H9 (cell line): ENCODE measurements at places on chromosomes 3 and 15. TPM values are rescaled to one million over a fixed set of nuclear protein-coding genes. Genes with fewer than 3 reads are reported as not detected.
A peak's percentile ranks its signal among the peaks of the same experiment; 100 is the strongest.

- DNase-seq: no peak
These were observed 16.9 kb downstream of the DHX36 start for GRCh38 chr3:154307363-154307762.

DNA sequence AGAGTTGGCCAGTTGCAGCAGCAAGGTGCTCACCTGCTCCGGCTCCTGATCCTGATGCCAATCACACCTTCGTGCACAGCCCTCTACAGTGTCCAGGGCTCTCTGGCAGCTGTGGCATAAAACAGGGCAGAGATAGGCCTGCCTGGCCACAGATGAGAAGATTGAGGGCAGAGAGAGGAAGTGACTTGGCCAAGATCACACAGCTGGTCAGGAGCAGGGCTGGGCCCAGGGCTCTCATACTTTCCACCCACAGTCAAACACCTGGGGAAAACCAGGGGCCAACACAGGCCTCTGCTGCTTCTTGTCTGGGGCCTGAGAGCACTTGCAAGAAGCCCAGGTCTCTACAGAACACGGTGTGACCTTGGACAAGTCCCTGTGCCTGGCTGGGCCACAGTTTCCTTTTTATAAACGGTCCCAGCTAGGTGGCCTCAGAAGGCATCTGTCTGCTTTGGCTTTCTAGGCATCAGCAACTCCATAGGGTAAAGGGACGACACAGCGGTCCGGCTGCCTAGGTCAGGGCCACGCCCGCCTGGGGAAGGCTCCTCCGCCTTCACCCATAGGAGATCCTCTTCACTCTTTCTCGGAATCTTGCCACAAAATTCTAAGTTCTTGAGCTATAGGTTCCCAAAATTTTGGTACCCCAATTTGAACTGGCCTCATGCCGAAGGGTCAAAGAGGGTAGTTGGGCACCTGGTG is 3.1 kb downstream of the ATP2B2 start:
- DNase-seq: no peak

DNA sequence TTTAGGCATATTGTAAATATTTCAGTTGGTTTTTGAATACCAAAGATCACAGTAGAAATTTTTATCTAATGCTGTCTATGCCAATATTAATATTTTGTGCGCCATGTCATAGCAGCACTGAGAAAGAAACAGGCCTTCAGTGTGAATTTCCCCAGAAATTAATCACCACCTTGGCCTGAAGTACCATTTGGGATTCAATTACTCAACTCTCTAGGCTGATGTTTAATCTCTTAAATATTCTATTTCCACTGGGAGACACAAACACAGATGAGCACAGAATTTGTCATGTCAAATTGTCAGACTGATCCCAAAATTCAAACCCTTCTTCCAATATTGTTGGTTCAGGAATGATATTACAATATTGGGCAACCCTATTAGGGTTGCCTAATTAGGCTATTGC is 509.3 kb downstream of the ROBO1 start:
- DNase-seq: no peak

- DNase-seq: no peak
These were observed 29.2 kb upstream of the OR5K1 start for GRCh38 chr3:98433764-98434163.

GRCh38 chr3:3351226-3351625 is 171.7 kb upstream of the CRBN start:
- no peak for DNase-seq

- no peak for DNase-seq
These were observed 154.4 kb upstream of the HES1 start for GRCh38 chr3:193981504-193981903.

DNA sequence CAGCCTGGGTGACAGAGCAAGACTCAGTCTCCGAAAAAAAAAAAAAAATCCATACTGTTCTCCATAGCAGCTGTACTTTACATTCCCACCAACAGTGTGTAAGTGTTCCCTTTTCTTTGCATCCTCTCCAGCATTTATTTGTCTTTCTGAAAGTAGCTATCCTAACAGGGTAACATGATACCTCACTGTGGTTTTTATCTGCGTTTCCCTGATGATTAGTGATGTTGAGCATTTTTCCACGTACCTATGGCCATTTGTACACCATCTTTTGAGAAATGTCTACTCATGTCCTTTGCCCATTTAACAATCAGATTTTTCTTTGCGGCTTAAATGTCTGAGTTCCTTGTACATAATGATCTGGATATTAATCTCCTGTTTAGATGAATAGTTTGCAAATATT is 119.3 kb downstream of the RFX7 start:
- DNase-seq: no peak

GRCh38 chr3:188901671-188902287 is 270.0 kb upstream of the TPRG1 start:
- no peak for DNase-seq

DNA sequence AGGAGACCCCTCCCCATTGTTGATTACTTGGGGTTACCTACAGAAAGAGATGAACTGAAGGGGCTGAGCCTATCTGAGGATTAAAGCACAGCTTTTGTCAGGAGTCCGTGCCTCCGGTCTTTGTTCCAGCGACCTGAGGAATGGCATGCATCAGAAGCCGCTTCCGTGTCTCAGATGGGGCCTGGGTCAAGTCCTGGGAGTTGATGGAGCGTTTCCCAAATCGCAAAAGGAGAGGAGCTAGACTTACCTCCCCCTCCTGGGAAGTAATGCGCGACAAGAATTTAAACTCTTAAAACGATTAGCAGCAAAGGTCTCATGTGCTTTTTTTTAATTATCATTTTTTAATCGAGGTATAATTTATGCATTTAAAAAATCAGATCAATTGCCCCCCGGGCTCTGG is 983 bp upstream of the ALDH1A3 start:
- peak; percentile 57 for DNase-seq

DNA sequence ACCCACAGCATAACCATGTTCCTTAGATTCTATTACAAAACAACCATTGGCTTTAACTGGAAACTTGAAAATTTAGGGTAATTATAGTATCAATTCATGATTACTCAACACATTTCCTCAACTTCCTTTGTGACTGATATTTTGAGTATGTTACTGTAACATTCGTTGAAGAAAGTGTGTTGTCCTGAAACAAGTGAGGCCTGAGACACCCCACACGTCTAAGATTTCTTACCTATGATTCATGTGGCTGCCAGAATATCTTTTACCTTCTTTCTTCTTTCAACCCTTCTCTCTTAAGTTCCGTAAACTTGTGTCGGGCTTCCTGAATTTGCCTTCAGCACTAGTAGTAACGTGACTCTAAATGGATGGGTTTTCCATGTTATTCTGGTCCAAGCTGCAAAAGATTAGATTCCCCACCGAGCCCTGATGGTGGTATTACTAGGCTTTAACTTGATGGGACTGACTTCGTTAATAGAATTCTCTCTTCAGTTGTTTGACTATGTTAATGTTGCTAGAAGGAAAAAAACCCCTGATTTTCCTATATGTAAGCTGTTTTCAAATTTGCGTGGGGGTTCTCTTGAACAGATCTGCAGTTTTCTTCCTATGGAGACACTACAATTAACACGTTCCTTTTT is 296.0 kb upstream of the ICE2 start:
- DNase-seq: no peak

- no peak for DNase-seq
These were observed 21.5 kb downstream of the CCDC33 start for GRCh38 chr15:74257623-74258022.

GRCh38 chr3:110027446-110028080 is 690.2 kb upstream of the DPPA4 start:
- no peak for DNase-seq

C3orf49 gene
- not detected in 2 replicates for total RNA-seq

MESP1 gene
- total RNA-seq: not detected in 2 replicates

ACP3 gene
- 0.17 and 0.39 TPM in 2 replicates for total RNA-seq

PLXNB1 gene
- total RNA-seq: 175 and 184 TPM in 2 replicates
